ENCODE measurements at places on chromosomes 2 and 18. TPM values are rescaled to one million over a fixed set of nuclear protein-coding genes. Genes with fewer than 3 reads are reported as not detected.
A peak's percentile ranks its signal among the peaks of the same experiment; 100 is the strongest.

DNA sequence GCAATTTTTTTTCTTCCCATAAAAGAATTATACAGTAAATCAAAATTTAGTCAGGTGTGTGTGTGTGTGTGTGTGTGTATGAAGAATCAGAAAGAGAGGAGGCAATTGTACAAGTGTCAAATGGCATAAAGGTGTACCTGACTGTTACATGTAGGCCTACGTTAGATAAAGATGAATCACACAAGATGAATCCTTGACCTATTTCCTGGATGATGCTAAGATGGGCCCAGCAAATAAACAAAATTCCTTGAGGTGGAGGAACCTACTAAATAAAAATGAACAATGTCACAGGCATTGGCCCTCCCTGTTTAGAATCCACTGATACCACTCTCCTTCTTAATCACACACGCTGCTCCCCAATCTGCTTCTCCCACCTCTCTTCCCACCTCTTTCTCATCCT, 79.7 kb upstream of the LRATD1 start:
- DNase-seq, result no peak

DNA sequence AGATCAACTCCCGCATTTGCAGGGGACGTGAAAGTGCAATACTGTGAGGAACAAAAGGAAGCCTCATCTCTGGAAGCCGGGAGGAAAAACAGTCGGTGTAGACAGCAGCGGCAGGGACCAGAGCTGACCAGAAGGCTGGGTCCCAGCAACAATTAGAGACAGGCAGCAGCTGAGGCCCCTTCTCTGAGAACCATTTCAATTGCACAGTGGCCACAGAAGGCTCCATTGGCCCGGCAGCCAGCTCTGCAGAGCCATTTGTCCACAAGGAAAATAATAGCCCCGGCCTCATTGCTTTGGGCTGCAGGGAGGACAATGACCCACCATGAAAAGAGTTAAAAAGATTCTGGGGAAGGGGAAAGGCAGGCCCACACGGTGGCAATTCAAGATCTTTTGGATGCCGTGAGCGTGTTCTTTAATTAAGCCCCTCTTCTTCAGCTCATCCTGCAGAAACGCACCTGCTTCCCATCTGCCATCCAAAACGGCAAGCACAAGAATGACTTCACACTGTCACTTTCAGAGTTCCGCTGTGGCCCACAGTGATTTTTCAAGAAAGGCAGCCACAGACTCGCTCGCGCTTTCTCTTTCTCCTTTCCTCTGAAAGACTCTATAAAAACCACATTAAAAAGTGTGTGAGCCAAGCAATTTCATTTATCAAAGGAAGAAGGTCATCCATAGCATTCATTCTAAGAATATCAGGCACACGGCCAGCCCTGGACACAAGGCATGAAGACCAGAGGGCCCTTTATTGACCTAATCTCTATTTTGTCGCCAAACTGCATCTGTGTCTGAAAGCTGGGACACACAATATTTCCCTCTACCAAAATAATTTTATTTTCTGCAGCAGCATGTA, 293.6 kb downstream of the SOX11 start:
- DNase-seq, result no peak

The ZBTB7C gene
- not detected for polyA plus RNA-seq

DNA sequence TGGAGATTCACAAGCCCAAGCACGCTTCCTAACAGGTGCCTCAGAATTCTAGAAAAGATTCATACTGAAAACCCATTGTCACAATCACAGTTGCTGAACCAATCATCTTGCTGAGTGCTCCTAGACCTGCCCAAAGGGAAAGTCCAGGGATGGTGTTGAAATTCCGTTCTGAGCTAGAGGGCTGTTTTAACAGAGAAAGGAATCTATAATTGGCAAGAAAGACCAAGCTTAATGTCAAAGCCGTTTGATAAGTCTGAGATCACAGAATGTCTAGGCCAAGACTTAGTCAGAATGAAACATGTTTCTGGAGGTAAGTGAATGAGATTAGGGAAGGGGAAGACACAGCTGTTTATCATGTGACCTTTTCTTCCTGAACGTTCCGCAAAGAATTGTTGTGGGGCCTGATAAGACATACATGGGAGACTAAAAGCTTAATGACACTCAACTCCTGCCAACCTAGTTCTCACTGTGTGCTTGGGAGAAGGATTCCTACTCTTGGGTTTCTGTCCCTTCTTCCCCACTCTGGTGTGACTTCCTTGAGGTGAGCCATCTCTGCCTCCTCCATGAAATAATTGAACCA, 27.5 kb downstream of the PMAIP1 start:
- DNase-seq, result peak; percentile 32

GRCh38 chr18:13813271-13813849, 10.6 kb upstream of the MC5R start:
- peak; percentile 72 for DNase-seq

The CRYGC gene
- not detected for polyA plus RNA-seq

- no peak for DNase-seq
Observed at GRCh38 chr2:146587291-146587713, 1257.5 kb upstream of the ACVR2A start.

GRCh38 chr2:190563646-190564045, 29.1 kb upstream of the NEMP2 start:
- DNase-seq, result no peak

DNA sequence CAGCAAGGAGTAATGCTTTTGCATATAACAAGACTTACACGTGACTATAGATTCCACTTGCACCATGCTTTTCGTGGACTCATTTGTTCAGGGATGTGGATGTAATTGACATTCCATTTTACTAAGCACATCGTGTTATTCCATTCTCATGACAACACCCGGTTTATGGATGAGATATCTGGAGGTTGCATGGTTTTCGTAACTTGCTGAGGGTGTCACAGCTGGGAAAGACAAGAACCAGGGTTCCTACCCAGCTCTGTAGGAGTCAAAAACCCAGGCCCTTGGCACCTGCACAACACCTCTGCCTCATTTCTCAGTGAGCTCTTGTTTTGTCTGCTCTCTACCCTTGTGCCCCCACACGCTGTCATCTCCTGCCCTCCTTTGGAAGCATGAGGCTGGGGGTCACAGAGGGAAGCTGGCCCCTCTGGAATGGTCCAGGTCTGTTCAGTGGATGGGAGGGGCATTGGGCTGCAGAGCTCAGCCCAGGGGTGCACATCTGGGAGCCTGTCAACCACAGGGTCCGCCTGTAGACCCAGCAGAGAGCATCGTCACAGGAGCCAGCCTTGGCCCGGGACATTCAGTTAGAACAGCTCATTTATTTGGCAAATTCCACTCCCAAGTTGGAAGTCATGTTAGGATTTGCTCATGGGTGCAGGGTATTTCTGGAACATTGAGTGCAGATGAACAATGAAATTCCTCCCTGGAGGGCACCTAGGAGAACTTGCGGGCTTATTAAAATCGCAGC, 120.1 kb upstream of the TWIST2 start:
- no peak for DNase-seq

GRCh38 chr2:59168766-59169165, 927.6 kb upstream of the FANCL start:
- no peak for DNase-seq

- no peak for DNase-seq
Observed at GRCh38 chr18:49658823-49659404, 97.1 kb downstream of the LIPG start.

DNA sequence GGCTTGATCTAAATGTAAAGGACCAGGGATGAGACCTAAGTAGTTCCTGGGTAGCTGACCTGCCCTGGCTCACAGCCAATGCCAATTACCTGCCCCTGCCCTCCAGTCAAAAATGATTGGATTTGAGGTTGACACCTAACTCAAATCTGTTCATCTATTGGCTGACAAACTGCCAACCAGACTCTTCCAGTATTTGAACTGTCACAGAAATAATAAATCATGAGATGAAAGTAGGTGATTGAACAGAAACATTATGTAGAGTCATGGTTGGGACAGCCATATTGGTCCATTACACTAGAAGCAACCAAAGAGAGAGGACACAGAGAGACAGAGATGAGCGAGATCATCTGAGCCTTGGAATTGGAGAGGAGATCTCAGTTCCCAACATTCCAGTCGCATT, 109.1 kb downstream of the ATL2 start:
- no peak for DNase-seq

The CYS1 gene
- polyA plus RNA-seq, result 0.13 TPM

DNA sequence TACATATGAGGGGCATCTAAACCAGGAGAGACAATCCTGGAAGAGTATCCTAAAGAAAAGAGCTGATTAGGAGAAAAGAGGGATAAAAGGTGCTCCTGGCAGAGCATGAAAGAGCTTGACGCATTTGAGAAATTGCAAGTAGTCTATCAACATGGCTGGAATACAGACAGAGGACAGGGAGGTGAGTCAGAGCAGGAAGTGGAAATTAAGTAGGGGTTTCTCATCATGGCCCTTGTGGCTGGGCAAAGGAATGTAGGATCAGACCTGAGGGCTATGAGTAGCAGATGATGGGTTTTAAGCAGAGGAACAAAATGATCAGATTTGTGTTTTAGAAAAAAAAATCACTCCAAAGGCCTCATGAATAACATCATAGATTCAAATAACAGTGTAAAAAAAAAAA, 49.2 kb upstream of the UGP2 start:
- DNase-seq, result no peak

- DNase-seq, result no peak
Observed at GRCh38 chr2:189285962-189286645, 106.5 kb upstream of the COL5A2 start.

The CFAP221 gene
- 0.16 TPM for polyA plus RNA-seq

- no peak for DNase-seq
Observed at GRCh38 chr2:47288864-47289263, 114.1 kb upstream of the MSH2 start.

GRCh38 chr18:75904416-75904815, 476.9 kb upstream of the SMIM21 start:
- DNase-seq, result no peak

GRCh38 chr2:72007402-72007801, 140.3 kb downstream of the CYP26B1 start:
- no peak for DNase-seq

DNA sequence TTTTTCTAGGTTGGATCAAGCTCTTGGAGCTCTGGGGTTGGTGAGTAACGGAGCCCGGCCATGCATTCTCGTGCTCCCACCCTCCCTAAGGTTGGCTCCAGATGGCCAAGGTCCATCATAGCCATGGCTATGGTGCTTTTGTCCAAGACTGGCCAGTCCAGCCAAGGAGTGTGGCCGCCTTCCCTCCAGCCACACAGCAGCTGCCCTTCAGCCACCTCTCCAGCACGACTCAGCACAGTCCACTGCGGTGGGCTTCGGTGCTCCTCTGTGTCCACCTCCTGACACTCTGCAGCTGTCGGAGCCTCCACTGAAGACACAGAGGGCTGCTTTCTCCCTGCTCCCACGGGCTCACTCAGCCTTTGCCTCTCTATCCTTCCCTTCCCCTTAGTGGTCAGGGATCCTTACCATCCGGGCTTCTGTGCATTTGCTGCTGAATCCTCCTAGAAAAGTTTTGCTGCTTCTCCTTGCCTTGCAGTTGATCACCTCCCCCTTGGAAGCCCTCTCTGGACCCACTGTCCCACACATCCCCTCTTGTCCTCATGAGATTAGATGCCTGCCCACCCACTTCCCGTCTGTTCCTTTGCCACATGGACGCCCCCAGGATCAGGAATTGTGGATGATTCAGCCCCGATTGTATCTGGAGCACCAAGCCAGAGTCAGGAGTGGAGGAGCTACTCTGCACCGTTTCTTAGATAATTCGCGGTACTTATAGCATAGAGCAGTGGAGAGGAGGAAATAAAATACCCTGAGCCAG, 177.1 kb upstream of the COPS8 start:
- DNase-seq, result no peak

GRCh38 chr2:45209302-45209701, 200.1 kb upstream of the SIX2 start:
- DNase-seq, result no peak

- DNase-seq, result no peak
Observed at GRCh38 chr2:75505012-75505411, 55.7 kb downstream of the EVA1A start.

The ASAP2 gene
- polyA plus RNA-seq, result 2.2 TPM

DNA sequence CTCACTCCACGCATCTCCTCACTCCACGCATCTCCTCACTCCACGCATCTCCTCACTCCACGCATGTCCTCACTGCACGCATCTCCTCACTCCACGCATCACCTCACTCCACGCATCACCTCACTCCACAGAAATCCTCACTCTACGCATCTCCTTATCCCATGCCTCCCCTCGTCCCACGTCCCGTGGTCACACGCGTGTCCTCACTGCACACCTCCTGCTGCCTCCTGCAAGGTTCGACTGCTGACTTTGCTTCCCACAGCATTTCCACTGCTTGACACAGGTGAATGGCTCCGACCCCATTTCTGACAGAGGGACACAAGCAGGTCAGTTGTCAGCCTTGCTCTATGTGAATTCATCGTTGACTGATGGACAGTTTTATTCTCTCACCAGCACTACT, 103.0 kb downstream of the USP40 start:
- no peak for DNase-seq

DNA sequence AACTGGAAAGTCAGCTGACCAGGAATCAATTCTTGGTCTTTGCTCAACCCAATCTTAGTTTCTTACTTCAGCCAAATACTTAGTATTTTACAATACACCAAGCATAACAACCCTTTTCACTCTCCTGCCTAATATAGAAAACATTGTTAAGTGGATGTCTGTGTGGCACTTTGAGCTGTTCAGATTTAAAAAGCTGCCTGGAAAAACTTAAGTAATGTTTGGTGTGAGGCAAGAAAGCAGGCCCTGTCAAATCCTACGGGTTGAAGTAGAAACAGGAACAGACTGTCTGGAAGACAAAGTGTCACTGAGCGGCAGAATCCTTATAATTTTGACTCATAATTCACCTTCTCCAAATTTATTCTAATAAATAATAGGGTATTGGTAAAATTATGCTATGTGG, 37.1 kb upstream of the FRZB start:
- DNase-seq, result no peak

GRCh38 chr18:30088238-30089015, 954.1 kb downstream of the DSC3 start:
- DNase-seq, result no peak

The ALPG gene
- not detected for polyA plus RNA-seq

- DNase-seq, result no peak
Observed at GRCh38 chr2:21782866-21783265, 659.1 kb downstream of the TDRD15 start.

DNA sequence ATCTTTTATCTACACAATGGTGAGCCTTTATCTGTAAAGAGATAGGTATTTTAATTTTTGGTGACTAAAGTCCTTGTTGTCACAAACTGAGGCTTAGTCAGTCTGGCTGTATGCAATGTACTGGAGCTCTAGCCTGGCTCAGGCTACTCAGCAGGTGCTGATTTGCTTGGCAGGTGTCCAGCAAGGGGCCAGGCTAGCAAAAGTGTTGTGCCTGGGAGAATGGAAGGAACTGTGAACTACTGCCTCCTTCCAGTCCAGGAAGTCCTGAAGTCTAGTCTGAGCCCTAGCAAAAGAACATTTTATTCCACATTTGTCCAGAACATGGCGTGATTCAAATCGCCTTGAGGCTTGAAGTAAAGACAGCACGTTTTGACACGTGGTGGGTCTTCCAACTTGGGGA, 260.5 kb downstream of the CCDC85A start:
- no peak for DNase-seq

The SLC38A11 gene
- not detected for polyA plus RNA-seq

The CDH7 gene
- polyA plus RNA-seq, result not detected

DNA sequence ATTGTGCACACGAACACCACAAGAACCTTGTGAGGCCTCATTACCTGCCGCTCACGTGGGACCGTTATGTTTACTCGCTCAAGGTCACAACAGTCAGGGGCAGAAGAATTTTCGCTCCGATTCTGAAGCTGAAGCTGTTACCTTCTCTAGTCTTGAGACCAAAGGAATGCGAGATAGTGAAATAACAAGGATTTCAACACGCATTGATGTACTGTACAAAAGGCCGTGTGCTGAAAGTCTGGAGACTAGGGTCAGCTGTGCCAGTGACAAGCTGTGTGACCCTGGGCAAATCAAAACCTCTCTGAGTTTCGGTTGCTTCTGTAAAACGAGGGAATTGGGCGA, 583 bp downstream of the NEMP2 start:
- DNase-seq, result no peak

The OSBPL1A gene
- not detected for polyA plus RNA-seq
